ENCODE measurements at places on chromosomes 16 and 17. TPM values are rescaled to one million over a fixed set of nuclear protein-coding genes. Genes with fewer than 3 reads are reported as not detected.

EVI2B gene
- under 0.01 TPM for total RNA-seq

ST6GALNAC1 gene
- total RNA-seq, result not detected

AATK gene
- 0.56 TPM for total RNA-seq

IL32 gene
- 7.1 TPM for total RNA-seq

SULT1A1 gene
- 6.1 TPM for total RNA-seq

SEPTIN12 gene
- total RNA-seq, result not detected

PHOSPHO1 gene
- total RNA-seq, result 0.58 TPM

KRTAP3-2 gene
- not detected for total RNA-seq

C16orf74 gene
- 3.4 TPM for total RNA-seq

IKZF3 gene
- not detected for total RNA-seq

C16orf89 gene
- total RNA-seq, result 1.1 TPM

GGNBP2 gene
- 48.3 TPM for total RNA-seq

SGCA gene
- 23.7 TPM for total RNA-seq

KRTAP2-3 gene
- under 0.01 TPM for total RNA-seq

ST6GALNAC2 gene
- total RNA-seq, result 0.96 TPM

EXOC7 gene
- total RNA-seq, result 87.0 TPM

TMC7 gene
- total RNA-seq, result 0.77 TPM

PCYT2 gene
- total RNA-seq, result 27.6 TPM

RCVRN gene
- not detected for total RNA-seq

GSDMA gene
- under 0.01 TPM for total RNA-seq

CBX8 gene
- 3.1 TPM for total RNA-seq

CPSF4L gene
- total RNA-seq, result 0.28 TPM

SPEM2 gene
- not detected for total RNA-seq

TMIGD1 gene
- not detected for total RNA-seq

ARL5C gene
- not detected for total RNA-seq

C16orf96 gene
- total RNA-seq, result under 0.01 TPM

ITGB3 gene
- total RNA-seq, result 81.9 TPM

HEATR9 gene
- not detected for total RNA-seq

FBXW10B gene
- total RNA-seq, result under 0.01 TPM

COG1 gene
- total RNA-seq, result 17.5 TPM

NETO2 gene
- 13.8 TPM for total RNA-seq

ETV4 gene
- 3.6 TPM for total RNA-seq

RFNG gene
- total RNA-seq, result 21.5 TPM

MT1H gene
- total RNA-seq, result 0.77 TPM

TBC1D3H gene
- not detected for total RNA-seq

USP43 gene
- total RNA-seq, result not detected

HOXB3 gene
- 3.5 TPM for total RNA-seq

MFSD11 gene
- total RNA-seq, result 36.1 TPM

Measured in regular cardiac myocyte (primary cell).